ENCODE measurements at places on chromosomes 7 and 10.
A peak's percentile ranks its signal among the peaks of the same experiment; 100 is the strongest.

GRCh38 chr10:32318476-32318896 is 28.5 kb downstream of the EPC1 start:
- DNase-seq = no peak

DNA sequence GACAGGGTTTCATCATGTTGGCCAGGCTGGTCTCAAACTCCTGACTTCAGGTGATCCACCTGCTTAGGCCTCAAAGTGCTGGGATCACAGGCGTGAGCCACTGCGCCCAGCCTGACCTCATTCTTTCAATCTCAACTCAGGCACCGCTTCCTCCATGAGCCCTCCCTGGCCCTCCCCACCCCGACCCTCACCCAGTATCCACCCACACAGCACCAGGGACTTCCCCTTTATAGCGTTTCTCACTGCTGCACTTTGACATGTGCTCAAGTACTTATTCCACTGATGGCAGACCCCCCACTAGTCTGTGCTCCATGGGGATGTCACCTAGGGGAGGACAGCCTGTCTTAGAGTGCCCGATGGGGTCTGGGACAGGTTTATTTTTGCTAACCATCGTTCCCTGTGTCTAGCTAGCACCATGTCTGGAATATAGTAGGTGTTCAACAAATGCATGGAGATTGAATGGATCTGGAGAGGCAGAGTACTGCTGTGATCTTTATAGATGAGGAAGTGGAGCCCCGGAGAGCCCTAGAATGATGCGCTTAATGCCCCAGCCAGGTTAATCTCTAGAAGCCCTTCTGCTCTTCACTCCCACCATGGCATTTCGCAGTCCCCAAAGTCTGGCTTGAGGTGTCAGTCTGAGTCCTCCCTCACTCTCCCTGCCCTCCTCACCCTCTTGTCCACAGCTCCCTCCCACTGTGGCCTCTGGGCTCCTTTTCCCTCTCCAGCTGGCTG is 258.8 kb downstream of the RPS24 start:
- no peak for DNase-seq

DNA sequence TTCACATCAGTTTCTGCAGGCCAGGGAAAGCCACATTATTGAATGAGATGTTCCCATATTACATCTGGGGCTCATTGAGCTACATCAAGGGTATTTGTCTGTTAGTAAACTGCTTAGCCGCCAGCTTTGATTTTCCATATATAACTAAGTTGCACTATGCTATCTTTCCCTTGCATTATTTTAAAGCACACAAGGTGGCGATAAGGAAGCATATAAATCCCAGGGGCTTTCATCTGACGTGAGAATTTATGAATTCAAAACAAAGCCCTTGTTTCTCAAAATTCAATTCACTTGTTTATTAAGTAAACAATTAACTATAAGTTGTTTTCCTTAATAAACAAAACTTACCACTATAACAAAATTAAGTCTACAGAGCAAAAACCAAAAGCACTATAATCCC is 334.1 kb upstream of the TPK1 start:
- DNase-seq = no peak

DNA sequence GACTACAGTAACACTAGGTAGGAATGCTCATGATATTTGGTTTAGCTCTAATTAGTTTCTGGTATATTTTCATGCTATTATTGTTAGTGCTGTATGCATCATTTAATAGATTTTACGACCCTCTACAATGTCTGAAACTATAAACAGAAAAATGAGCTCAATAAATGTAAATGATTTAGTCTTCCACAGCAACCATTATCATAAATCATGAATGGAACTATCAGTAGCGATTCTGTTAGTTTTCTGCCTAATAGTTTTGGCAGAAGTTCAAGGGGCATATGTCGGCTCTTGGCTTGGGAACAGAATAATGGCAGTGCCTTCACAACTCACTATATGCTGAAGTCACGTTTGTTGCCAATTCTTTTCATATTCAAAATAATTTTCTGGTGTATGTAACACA is 494.8 kb downstream of the PARD3 start:
- DNase-seq = no peak

- no peak for DNase-seq
Observed at GRCh38 chr7:28296571-28297483, 115.5 kb upstream of the CREB5 start.

GRCh38 chr10:112784022-112784461 is 166.0 kb upstream of the TCF7L2 start:
- DNase-seq = no peak

DNA sequence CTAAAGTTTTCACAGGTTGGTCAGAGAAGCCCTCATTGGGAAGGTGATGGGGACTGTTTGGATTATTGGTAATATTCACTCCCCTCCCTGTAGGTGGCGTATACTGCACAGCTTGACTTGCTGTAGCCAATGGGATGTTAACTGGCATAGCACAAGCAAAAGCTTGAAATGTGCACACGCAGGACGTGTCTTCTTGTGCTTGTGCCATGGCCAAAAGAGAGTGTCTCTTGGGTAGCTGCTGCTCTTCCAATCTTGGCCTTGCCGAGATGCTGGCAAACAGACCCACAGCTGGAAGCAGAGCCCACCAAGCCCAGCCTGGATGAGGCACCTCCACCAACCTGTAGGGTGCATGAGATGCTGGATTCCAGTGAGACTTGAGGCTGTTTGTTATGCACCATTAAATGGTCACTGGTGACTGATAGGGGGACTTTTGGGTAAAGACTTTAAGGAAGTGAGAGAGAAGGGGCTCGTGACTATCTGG is 266.0 kb downstream of the GRID1 start:
- DNase-seq = peak; percentile 36

GRCh38 chr10:84267503-84268126 is 22.8 kb downstream of the RGR start:
- DNase-seq = no peak

GRCh38 chr7:128886391-128887168 is 23.9 kb downstream of the ATP6V1F start:
- peak; percentile 18 for DNase-seq

GRCh38 chr10:15290671-15291070 is 80.4 kb downstream of the FAM171A1 start:
- no peak for DNase-seq

DNA sequence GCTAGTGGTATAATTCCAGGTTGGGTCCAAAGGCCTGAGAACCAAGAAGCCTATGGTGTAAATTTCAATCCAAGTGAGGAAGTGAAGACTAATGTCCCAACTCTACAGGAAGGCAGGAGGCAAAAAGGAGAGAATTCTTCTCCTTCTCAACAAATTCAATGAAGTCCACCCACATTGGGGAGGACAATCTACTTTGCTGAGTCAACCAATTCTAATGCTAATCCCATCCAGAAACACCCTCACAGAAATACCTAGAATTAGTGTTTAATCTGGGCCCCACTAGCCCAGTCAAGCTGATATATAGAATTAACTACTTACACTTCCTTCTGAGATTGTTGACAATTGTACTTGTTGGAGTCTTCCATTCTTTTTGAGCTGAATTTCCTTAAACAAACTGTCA is 413.2 kb upstream of the PHF14 start:
- DNase-seq = no peak

- no peak for DNase-seq
Observed at GRCh38 chr10:12717981-12718707, 283.4 kb downstream of the CCDC3 start.

- no peak for DNase-seq
Observed at GRCh38 chr7:27723085-27723484, 16.9 kb upstream of the TAX1BP1 start.

- no peak for DNase-seq
Observed at GRCh38 chr10:4527281-4527970, 298.6 kb upstream of the AKR1E2 start.

- DNase-seq = no peak
Observed at GRCh38 chr7:137992550-137993394, 9.1 kb downstream of the CREB3L2 start.

DNA sequence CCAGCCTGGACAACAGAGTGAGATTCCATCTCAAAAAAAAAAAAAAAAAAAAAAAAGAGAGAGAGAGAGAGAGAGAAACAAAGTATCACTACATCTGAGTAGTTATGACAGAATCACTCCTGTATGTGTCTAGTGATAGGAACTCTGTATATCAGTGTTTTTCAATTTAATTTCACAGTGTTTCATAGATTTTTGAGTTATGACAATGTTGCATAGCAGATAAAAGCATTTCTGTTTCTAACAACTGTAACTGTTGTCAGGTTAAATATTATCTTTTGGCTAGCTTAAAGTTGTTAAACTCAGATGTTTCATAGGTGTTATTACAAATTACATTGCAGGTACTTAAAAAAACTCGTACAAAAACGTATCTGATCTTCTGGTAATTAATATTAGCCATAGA is 60.3 kb downstream of the PLXDC2 start:
- DNase-seq = no peak

- no peak for DNase-seq
Observed at GRCh38 chr7:87226495-87226894, 7.0 kb upstream of the TMEM243 start.

DNA sequence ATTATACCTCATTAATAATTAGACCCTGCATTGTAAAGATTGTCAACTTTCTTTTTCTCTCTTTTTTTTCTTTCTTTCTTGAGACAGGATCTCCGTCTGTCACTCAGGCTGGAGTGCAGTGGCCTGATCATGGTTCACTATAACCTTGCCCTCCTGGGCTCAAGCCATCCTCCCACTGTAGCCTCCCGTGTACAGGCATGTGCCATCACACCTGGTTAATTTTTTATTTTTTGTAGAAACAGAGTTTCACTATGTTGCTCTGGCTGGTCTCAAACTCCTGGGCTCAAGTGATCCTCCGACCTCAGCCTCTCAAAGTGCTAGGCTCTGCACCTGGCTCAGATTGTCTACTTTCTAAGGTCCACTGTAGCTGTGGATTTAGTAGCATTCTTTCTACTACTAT is 50.7 kb downstream of the MDFIC start:
- DNase-seq = no peak

DNA sequence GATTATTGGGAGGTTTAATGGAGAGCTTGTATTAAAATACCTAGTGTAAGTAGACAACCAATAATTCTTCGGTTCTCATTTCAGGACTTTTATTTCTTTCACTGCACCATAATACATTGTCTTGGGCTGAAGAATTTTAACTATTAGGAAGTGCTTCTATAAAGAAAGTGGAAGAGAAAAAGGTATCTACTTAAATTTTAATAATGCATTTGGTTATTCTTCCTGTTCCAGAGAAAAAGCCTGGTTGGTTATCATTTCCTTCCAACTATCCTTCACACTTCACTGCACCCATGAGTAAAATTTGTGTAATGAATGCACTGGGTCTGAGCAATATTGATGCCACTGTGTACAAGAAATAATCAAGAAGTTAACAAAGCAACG is 629.0 kb upstream of the DPP6 start:
- DNase-seq = no peak

GRCh38 chr10:118827466-118828155 is 72.8 kb upstream of the CACUL1 start:
- no peak for DNase-seq

GRCh38 chr10:118742782-118743181 is 12.0 kb downstream of the CACUL1 start:
- no peak for DNase-seq

DNA sequence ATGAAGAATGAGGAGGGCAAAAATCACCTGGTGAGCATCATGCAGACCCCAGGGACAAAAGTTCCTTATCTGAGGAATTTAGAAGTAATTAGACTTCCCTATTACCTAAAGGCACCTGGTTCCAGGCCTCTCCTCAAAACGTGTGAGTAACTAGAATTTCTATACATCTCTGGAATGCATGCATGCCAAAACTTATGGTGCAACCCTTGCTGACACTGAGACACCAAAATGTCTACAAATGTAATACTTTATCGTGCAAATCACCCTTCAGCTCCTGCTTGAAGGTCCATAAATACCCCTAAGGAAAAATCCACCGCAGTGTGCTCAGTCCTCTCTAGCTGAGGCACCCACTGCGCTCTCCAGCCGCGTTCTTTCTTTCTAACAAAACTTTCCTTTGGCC is 84.2 kb downstream of the PAXIP1 start:
- DNase-seq = no peak

GRCh38 chr7:82286096-82286797 is 157.3 kb downstream of the CACNA2D1 start:
- no peak for DNase-seq

GRCh38 chr10:102468683-102469082 is 17.3 kb upstream of the C10orf95 start:
- no peak for DNase-seq

DNA sequence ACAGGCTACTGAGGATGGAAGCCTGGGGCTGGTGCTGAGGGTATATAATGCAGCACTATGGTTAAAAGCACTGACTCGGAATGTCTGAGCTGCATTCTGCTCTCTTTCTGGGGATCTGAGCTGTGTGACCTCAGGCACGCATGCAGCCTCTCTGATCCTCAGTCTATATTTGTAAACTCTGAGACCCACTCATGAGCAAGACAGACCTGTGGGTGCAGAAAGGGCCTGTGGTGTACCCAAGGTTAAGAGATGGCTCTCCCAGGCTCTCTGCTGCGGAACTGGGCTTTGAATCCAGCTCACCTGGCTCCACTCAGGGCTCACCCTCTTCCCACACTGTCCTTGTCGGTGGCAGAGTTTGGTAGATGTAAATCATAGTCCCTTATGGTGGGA is 89.9 kb downstream of the CHST15 start:
- no peak for DNase-seq

DNA sequence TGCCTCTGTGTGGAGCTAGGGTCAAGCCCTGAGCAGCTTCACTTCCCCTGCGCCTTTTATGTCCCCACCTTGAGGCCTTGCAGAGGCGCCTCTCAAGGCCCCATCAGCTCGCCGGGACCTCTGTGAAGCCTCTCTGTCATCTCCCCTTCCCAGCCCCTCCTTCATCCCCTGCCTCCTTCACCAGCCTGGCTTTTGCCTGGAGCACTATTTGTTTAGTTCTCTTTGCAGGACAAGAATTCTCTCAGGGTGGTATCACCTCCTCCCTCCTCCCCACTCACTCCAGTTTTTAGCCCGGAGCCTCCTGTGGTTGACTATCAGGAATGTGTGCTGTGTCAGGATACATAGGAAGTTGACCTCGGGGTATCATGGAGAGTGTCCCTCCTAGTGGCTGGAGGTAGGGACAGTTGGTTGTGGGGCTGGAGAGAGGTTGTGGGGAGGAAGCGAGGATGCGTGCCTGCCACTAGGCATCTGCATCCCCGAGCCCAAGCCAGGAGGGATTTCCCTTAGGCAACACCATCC is 89.8 kb upstream of the ANLN start:
- DNase-seq = no peak

- DNase-seq = no peak
Observed at GRCh38 chr7:136293841-136294391, 316.8 kb upstream of the MTPN start.

GRCh38 chr7:121891731-121892130 is 18.8 kb downstream of the PTPRZ1 start:
- DNase-seq = no peak
